ENCODE measurements at places on chromosomes 6 and 20.
A peak's percentile ranks its signal among the peaks of the same experiment; 100 is the strongest.

DNA sequence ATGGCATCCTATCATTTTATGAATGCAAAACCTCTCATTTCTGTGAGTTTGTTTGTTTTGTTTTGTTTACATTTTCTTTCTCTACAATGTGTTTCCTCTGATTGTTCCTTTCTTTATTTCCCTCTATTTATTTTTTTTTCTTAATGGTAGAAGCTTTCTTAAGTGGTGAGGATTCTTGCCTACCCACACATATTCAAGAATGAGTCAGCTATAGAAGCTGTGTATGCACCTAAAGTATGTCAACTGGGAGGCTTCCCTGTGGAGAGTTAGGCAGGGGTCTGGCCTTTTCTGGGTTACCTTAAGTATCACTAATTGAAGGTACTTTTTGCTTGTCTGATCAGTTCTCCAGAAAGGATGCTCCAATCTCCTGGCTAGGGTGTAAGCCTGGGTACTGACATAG lies 354.0 kb downstream of the ESR1 start:
- DNase-seq: peak; percentile 60

- no peak for DNase-seq
These were observed 650.6 kb downstream of the CBLN4 start for GRCh38 chr20:55354720-55355119.

- no peak for DNase-seq
These were observed 421.2 kb upstream of the EYS start for GRCh38 chr6:66128243-66128642.

DNA sequence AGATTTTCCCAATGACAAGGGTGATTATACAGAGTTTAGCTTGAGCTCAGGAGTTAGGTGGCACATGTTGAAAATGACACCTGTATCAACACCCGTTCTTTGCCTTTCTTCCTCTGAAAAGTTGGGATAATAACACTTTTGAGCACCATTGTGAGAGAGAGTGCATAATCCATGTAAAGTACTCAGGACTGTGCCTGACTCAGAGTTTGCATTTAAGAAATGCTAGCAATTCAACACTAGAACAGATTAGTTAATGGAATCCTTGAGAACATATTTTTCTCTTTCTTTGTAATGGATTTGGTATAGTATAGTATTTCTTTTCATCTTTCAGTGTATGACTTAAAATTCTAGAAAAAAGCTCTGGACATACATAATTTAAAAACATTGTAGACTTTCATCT lies 449.2 kb downstream of the GJA1 start:
- no peak for DNase-seq

GRCh38 chr6:10266061-10266460 lies 148.8 kb downstream of the TFAP2A start:
- no peak for DNase-seq

GRCh38 chr6:107936162-107936909 lies 21.7 kb downstream of the SEC63 start:
- no peak for DNase-seq

Measured in non-pigmented ciliary epithelial cell (primary cell).